ENCODE measurements at places on chromosomes 13 and 19.

DNA sequence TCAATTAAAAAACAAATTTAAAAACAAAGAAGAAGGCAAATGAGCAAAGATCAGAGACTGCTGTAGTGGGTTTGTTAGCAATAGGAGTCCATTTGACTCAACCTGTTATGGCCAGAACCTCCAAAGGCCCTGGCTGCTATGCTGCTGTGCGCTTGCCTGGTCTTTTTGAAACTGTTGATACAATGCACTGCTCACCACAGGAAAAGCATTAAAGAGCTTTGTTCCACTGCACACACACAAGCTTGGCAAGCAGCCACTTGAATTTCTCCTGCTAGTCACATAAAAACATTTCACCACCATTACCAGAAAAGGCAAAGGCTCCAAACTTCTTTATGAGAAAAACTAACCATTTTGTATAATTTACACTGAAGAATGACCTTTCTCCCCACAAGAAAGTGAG is 132.2 kb downstream of the FREM2 start:
- DNase-seq, result no peak

- no peak for DNase-seq
These were observed 73.8 kb downstream of the GADD45B start for GRCh38 chr19:2549701-2550191.

GRCh38 chr19:27765912-27766725 is 1446.8 kb downstream of the UQCRFS1 start:
- no peak for DNase-seq

GRCh38 chr13:81487151-81487550 is 1146.2 kb upstream of the SPRY2 start:
- DNase-seq, result no peak

DNA sequence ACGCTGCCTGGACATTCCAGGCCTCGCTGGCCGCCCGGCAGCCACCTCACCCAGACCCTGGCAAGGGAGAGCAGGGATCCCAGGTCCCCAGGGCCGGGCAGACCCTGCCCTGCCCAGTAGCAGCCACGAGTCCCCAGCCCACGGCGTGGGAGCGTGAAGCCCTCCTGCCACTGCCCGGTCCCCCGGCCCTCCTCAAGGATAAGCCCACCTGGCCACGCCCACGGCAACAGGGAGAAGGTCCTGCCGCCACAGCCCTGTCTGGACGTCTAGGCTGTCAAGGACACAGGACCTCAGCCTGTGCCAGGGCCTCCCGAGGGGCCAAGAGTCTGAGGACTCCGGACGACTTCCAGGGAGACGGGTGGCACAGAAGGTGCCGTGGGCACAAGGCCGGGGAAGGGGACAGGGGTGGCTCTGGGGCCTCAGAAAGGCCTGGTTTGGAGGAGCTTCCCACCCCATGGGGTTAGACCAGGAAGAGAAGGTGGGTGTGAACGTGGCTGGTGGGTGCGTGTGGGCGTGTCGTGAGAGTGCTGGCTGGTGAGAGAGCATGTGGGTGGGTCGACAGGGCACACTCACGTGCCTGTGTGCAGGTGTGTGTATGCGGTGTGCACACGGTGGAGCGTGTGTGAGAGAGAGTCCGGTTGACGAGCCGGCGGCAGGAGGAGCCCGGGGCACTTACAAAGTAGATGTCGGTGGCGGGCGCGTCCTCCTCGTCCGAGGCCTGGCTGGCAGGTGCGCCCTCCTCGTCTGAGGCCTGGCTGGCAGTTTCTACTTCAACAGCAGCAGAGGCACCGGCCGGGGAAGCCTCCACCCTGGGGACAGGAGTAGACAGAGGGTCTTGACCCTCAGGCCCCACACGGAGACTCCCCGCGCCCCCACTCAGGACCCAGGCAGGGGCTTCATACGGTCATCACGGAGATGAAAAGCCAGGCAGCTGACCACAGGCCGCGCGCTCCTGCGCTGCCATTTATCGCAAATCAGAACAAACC is 11.9 kb upstream of the CACTIN start:
- no peak for DNase-seq

DNA sequence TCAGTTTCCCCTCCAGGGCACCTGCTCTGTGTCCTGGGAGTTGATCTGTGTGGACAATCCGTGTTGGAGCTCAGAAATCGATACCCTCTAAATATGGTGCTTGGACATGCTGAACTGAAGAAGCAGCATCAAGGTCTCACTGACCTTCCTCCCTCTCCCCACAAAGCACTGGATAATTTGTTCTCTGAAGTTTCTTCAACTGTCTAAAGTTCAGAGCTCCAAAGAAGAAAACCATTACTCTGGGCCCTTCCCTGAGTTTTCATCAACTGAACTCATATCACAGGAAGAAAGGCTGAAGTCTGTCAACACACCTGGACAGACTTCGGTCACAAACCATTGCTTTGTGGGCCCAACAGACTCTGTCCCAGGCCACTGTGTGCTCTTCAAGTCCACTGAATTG is 132.1 kb downstream of the RGCC start:
- no peak for DNase-seq

DNA sequence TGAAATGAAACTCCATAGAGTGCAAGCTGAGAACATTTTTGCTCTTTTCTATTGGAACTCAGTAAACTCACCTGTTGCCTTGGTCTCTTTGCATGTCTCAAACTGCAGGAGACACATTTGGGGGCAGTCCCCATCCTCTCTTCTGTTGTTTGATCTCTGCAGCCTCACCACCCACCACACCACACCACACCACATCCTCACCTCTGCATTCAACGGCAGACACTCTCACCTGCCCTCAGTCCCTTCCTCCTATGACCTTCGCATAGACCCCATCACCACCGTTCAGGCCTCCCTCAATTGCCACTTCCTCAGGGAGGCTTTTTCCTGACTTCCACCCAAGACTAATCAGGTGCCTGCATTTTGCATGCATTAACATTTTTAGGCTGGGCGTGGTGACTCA is 14.4 kb upstream of the TPM4 start:
- no peak for DNase-seq

DNA sequence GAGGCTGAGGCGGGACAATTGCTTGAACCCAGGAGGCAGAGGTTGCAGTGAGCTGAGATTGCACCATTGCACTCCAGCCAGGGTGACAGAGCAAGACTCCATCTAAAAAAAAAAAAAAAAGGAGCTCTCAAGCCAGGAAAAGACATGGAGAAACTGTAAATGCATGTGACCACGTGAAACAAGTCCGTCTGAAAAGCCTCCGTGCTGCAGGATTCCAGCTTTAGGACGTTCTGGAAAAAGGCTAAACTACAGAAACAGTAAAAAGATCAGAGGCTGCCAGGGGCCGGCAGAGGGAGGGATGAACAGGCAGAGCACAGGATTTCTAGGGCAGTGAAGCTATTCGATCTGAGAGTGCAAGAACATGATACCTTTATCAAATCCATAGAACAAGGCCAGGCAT is 40.7 kb upstream of the NDUFS7 start:
- no peak for DNase-seq

- DNase-seq, result no peak
These were observed 28.1 kb upstream of the WDR18 start for GRCh38 chr19:955803-956765.

DNA sequence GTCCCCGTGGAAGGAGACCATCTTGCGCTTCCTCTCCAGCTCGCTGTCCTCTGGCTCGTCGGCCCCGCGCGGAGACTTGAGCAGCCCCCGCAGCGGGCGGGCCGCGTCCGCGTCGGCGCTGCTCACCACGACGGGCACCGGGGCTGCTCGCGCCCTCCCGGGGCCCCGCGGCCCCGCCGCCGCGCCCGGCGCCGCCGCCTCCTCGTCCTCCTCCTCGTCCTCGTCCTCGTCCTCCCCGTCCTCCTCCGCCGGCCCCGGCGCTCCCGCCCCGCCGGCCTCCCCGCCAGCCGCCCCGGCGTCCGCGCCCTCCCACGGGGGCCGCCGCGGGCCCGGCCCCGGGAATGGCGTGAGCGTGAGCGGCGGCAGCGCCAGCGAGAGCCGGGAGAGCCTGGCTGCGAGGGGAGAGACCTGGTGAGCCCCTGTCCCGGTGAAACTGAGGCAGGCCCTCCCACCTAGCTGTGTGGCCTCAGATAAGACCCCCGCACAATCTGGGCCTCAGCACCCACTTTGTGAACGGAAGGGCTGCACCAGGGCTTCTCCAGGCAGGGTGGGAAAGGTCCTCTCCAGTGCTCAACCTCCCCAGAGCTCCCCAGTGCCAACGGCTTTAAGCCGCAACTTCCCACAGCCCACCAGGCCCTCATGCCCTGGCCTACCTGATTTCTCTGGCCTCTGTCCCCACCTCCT is 17.8 kb downstream of the LMTK3 start:
- DNase-seq, result no peak

DNA sequence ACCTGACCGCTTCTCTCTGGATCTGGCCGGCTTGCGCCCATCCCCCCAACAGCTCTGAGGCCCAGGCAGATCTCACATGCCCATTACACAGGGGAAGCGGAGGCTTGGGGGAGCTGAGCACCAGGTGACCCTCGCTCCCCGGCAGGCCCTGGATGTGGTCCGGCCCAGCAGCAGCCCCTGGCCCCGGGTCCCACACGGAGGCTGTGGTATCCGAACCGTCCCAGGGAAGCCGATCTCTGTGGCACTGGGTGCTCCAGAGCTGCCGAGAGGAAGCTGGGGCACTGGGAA is 27.7 kb downstream of the SBNO2 start:
- no peak for DNase-seq

DNA sequence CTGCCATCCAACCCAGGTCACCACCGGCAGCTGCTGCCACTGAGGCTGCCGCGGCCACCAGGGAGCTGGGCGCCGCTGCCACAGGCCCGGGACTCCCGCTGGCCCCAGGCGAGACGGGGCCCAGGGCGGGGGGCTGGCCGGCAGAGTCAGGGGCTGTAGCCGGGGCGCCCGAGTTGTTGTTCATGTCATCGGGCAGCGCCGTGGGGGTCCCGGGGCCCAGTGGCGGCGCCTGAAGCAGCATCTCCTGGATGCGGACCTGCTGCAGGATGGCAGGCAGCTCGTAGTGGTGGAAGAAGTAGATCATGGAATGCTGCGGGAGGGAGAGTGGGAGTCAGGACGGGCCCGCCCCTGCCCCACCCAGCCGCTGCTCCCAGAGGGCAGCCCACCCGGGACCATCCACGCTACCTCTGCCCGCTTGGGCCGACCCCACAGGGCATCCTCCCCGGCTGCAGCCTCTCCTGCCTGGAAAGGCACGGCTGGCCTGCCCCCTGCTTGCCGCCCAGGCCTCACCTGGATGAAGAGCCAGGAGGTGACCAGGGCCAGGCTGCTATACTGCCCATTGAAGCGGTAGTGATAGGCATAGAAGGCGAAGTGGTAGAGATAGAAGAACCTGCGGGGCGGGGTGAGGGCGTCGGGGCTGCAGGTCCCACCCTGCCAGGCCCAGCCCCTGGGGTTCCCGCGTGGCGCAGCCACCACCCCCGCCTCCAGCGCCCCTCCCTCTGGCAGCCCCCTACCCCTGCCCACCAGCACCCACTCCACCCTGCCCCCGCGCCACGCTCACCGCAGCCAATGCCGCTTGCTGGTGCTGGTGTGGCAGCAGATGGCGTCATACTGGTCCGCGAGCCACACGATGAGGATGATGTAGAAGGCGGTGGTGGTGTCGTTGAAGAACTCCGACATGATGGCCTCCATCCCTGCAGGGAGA is 10.1 kb downstream of the TMEM259 start:
- no peak for DNase-seq

DNA sequence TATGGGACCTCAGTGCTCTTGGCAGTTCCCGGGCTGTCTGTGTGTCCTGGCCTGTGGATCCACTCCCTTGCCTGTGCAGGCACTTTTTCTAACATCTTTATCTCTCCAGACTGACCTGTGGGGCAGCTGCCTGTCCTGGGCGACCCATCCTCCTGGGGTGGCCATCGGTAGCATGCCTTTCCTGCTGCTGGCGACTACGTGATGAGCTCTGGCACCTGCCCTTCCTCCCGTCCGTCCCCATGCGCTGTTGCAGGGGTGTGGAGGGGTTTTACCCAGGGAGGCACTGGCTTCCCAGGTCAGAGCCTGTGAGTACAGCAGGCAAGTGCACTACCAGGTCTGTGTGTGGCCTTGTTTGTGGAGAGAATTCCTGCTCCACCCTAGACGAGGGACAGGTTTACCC is 93.3 kb downstream of the KDM4B start:
- DNase-seq, result no peak

GRCh38 chr13:90201676-90202460 is 1145.6 kb upstream of the MIR17HG start:
- no peak for DNase-seq

- no peak for DNase-seq
These were observed 752.3 kb downstream of the PCDH9 start for GRCh38 chr13:66477816-66478215.

DNA sequence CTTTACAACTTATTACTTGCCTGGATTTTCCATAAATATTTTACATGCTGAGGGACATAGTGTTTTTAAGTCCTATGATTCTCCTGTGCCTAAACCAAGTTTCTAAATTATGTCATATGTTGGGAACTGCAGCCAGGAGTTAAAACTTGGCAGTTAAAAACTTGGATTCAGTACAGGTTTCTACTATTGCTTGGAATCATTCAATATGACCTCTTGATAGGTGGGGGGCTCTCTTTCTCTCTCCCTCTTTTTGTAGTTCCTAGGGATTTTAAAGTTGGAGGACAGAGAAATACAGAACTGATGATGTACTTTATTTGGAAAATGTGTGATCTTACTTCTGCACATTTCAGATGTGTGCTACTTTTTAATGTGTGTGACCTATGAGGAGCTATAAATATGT is 4.7 kb downstream of the CSNK1A1L start:
- no peak for DNase-seq

DNA sequence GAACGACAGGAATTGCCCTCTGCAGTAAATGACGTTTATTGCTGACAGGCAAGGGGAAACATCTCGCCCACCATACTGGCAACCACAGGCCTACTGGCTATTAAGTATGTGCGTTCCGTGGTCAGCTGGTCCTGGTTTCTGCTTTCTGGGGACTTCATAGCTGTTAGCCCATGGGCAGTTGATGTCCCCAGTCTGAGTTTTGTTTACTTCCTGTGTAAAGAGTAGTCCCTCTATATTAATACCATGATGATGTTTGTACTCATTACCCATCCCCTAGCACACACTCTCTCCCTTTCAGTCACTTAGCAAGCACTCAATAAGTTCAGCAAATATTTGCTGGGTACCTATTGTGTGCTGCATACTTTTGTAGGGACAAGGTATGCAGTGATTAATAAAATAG is 6.5 kb upstream of the MIA start:
- DNase-seq, result no peak

DNA sequence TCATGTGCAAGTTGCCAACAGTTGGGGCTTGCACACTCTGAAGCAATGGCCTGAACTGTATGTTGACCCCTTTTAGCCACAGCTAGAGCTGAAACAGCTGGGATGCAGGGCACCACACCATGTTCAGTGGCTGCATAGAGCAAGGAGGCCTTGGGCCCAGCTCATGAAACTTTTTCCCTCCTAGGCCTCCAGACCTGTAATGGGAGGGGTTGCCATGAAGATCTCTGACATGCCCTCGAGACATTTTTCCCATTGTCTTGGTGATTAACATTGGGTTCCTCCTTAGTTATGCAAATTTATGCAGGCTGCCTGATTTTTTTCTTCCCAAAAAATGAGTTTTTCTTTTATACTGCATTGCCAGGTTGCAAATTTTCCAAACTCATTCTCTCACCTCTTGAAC is 165.1 kb upstream of the PRR20A start:
- no peak for DNase-seq

DNA sequence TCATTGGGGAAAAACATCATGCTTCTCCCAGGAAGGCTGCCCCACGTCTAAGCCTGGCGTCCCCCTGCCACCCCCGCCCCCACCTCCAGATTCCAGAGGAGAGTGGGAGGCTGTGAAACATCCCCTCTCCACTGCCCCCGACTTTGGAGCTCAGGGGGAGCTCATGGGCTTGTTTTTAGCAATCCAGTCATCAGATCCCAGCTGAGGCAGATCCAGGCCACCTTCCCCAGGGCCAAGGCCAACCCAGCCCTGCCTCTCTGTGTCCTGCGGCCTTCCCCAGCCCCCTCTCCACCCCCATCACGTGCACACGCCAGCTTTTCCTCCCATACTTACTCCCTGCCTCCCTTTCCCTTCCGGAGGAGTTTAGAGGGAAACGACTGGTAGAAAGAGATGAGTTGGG is 38.8 kb downstream of the SHISA2 start:
- DNase-seq, result no peak

All from activated CD8-positive, alpha-beta memory T cell treated with anti-CD3 and anti-CD28 coated beads for 1 hour (primary cell).